CD4-positive, alpha-beta T cell (primary cell): ENCODE measurements at places on chromosomes 2 and 18. TPM values are rescaled to one million over a fixed set of nuclear protein-coding genes. Genes with fewer than 3 reads are reported as not detected.

- DNase-seq: no peak
- peaks cover 13% of the 10 kb centered on the region for H3K4me1 ChIP-seq
- no peak overlapping the region for H3K27ac ChIP-seq
- no peak overlapping the region for H3K4me3 ChIP-seq
- H3K36me3 ChIP-seq: no peaks in the 10 kb centered on the region
Observed at GRCh38 chr2:46564811-46565241, 85.5 kb downstream of the TMEM247 start.

DNA sequence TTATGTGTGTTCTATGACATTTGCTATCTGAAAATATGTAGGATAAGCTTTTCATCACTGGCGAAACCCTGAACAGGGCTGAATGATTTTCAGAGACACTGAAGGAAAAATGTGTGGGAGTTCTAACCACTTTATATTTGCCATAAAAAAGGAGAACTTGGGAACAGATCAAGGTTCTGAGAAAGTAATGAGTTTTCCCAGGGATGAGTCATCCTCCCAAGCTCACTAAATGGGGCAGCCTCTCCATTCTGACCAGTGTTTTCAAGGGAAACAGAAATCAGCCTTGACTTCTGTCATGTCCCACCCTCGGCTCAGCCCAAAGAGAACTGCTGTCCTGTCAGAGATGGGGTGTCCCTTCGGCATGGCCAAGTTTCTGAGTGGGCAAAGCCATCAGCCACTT, 2109.8 kb upstream of the CELF4 start:
- no peak overlapping the region for H3K4me3 ChIP-seq
- no peaks in the 10 kb centered on the region for H3K36me3 ChIP-seq
- no peaks in the 10 kb centered on the region for H3K4me1 ChIP-seq

GRCh38 chr2:120902592-120902991, 166.9 kb downstream of the GLI2 start:
- H3K36me3 ChIP-seq: no peaks in the 10 kb centered on the region
- H3K4me1 ChIP-seq: no peaks in the 10 kb centered on the region
- no peak overlapping the region for H3K4me3 ChIP-seq

GRCh38 chr2:215746887-215747615, 266.3 kb downstream of the MREG start:
- DNase-seq: no peak
- H3K4me3 ChIP-seq: no peak overlapping the region
- no peaks in the 10 kb centered on the region for H3K36me3 ChIP-seq
- H3K27me3 ChIP-seq: no peaks in the 10 kb centered on the region
- peaks cover 5% of the 10 kb centered on the region for H3K4me1 ChIP-seq

WDR54 gene
- 21.7 TPM for total RNA-seq
